ENCODE measurements at places on chromosomes 13 and 19.
A peak's percentile ranks its signal among the peaks of the same experiment; 100 is the strongest.

- DNase-seq: no peak
These were observed 723.8 kb downstream of the UQCRFS1 start for GRCh38 chr19:28489126-28489660.

DNA sequence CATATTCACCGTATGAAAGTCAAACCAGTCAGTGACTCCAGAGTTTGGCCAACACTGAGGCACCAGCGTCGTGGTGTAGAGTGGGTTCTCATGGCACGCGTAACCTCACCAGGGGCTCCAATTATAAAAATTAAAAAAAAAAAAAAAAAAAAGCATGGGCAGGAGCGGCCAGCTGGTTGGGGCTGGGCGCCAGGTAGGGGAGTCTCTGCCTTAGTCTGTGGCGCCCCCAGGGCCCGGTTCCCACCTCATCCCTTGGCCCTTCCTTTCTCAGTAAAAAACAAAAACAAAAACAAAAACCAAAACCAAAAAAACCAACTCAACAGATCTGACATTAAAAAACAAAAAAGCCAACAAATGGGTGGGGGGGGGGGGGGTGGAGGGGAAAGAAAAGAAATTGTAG lies 4.6 kb upstream of the EPHX3 start:
- no peak for DNase-seq

DNA sequence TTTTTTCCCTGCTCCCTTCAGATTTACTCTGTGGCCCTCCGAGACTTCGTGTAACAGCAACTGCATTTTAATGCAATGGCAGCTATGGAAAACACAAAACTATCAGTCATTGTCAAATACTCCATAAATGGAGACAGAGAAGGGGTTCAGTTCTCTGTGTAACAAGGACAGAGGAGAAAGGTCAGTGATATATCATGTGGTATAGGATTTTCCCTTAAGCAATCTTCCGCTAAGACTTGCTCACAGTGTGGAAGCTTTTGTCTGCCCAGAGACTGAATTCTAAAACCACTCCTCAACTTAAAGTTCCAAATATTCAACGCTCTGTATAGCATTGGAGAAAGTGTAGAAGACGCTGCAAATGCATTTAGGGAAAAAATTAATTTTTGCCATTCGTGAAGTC lies 111.3 kb upstream of the EDNRB start:
- no peak for DNase-seq

- DNase-seq: no peak
These were observed 39.3 kb upstream of the UBE2L5 start for GRCh38 chr13:30382836-30383525.

DNA sequence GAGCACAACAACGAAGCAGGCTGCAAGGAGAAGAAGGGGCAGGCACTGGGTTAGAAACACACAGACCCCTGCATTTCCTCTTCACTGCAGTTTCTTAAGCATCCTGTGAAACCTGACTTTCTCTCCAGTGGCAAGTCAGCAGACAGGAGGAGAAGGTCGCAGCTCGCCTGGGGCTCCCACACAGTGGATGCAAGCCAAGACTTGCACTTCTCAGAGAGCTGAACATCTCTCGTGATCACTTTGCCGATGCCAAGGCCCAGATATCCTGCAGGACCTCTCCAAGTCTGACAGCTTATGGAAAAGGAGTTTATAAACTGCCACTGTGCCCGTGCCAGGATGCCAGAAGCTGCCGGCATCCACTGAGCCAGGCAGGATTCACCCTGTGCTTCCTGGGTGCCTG lies 18.4 kb downstream of the TMEM272 start:
- DNase-seq: no peak

DNA sequence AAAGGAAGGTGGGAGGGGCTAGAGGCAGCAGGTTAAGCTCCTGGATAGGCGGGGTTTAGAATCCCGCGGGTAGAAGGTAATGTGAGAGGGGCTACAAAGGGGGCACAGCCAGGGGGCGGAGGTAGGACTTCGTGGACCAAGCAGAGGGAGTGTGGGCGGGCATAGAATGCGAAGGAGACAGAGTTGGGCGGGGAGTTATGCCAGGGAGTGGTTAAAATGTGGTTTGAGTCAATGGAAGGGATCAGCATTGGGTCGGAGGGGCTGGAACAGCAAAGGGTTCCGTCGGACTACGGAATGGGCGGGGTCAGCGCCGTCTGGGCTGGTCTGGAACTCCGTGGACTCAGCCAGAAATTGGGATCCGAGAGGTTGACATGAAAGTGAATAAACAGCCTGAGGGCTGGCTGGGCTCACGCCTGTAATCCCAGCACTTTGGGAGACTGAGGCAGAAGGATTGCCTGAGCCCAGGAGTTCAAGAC lies 3.0 kb downstream of the LTBP4 start:
- DNase-seq: no peak

- no peak for DNase-seq
These were observed 63.4 kb downstream of the INSR start for GRCh38 chr19:7230826-7231225.

DNA sequence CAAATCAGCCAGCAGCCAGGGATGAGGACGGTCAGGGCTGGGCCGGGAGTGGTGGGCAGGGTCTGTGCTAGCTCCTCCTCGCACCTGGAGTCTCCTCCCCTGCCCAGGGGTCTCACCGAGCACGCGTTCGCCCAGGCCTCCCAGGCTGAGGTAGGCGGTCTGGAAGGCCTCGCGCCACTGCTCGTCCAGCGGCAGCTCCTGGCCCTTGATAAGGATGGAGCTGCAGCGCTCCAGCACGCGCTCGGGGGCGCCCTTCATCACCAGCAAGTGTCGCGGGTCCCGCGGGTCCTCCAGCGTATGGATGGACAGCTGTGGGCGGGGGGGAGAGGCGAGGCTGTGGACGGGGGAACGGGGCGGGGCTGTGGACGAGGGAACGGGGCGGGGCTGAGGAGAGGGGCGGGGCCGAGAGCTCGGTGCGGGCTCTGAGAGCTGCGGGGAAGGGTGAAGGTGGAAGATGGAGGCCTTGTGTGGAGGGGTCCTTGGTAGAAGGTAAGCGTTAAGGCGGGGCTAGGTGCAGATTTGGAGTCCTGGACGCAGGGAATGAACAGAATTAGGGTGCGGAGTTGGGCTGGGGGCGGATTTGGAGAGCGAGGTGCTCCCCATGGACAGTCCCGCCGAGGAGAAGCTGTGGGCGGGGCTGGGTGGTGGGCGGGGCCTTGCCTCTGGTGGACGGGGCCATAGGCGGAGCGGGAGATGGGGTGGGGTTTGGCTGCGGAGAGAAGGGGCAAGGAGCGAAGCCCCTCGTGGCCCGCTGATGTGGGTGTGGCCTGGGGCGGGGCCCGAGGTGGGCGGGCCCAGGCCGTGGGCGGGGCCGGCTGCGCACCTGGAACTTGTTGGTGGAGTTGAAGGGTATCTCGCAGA lies 5.7 kb downstream of the ATP4A start:
- peak; percentile 11 for DNase-seq

GRCh38 chr19:48122421-48122820 lies 11.8 kb upstream of the PLA2G4C start:
- no peak for DNase-seq

GRCh38 chr19:16429066-16429758 lies 42.6 kb downstream of the EPS15L1 start:
- no peak for DNase-seq

GRCh38 chr13:20492641-20493040 lies 33.0 kb downstream of the CRYL1 start:
- peak; percentile 14 for DNase-seq

GRCh38 chr19:13588957-13589833 lies 82.9 kb upstream of the CACNA1A start:
- DNase-seq: peak; percentile 79

GRCh38 chr13:84466461-84466860 lies 584.2 kb upstream of the SLITRK1 start:
- no peak for DNase-seq

DNA sequence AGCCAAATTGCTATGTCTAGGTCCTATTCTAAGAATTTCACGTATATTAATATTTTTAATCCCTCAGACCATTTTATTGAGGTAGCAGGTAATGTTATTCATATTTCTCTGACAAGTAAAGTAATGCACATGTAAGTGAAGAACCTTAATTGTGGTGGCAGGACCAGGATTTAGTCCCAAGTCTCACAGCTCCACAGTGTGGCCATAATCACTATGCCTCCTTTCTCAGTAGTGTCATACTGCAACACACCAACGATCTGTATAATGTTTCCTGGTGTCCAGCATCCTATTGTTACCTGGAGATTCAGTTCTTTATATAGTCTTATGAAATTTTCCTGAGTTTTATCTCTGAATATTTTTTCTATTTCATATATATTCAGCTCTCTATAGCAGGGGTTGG lies 340.3 kb downstream of the OLFM4 start:
- DNase-seq: no peak

DNA sequence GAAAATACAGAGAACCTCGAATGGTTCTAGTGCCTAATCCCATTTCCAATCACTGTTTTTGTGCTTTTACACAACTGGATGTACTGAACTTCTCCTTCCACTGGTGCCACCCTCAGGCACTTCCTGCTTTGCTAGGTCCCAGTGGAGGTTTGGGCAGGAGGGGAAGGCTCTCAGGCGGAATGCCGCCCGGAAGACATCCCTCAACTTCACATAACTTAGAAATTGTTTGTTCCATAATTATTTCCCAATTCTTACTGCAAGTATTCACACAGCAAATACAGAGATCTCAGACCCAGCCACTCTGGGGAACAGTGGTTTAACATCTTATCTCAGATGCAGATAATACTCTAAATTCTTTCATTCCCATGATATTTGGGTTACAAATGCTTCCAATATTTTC lies 195.7 kb upstream of the IPO5 start:
- DNase-seq: no peak

GRCh38 chr13:50587645-50588373 lies 255.7 kb downstream of the DLEU7 start:
- DNase-seq: no peak

DNA sequence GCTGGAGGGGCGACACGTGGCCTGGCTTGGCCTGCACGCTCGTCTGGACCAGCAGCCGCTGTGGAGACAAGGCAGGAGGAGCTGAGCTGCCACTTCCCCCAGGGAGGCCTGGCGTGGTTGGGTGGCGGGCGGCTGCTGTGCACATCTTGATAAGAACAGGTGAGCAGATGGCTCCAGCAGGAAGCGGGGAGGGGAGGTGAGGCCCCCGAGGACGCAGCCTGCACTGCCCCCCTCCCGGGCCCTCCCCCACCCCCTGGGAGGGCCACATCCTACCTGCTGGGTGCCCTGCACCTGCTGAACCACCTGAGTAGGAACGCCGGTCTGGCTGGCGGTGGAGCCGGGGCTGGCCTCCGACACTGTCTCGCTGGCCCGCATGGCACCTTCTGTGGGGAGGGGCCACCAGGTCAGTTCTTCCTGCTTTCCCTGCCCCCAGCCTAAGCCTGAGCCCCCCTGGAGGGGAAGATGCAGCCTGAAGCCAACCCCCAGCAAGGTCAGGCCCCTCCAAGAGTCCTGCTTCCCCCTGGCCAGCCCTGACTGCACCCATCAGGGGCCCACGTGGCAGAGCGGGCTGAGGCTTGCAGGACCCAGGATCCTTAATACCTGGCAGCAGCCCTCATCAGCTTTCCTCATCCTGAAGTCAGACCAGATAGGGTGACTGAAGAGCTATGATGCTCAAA lies 22.8 kb downstream of the RFX1 start:
- no peak for DNase-seq

GRCh38 chr19:51421229-51422052 lies 4.0 kb upstream of the SIGLEC10 start:
- no peak for DNase-seq

- no peak for DNase-seq
These were observed 1040.6 kb upstream of the SLC10A2 start for GRCh38 chr13:104106705-104107393.

DNA sequence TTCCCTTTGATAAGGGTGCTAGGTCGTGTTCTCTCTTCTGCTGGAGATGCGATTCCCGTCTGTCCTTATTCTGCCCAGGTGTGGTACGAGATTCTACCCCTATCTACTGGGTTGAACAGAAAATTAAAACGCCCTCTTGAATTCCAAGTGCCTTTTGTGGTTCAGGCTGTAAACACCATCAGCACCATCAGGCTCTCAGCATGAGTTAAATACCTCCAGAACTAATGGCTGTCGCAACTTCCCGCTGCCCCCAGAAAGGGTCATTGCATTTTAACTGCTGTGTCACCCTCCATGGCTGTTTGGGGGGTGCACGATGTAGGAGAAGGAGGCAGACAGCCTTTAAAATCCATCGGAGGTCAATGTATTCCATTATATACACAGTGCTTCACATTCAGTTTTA lies 177.4 kb downstream of the OXGR1 start:
- DNase-seq: no peak

GRCh38 chr13:48728226-48728625 lies 74.5 kb downstream of the CYSLTR2 start:
- no peak for DNase-seq

DNA sequence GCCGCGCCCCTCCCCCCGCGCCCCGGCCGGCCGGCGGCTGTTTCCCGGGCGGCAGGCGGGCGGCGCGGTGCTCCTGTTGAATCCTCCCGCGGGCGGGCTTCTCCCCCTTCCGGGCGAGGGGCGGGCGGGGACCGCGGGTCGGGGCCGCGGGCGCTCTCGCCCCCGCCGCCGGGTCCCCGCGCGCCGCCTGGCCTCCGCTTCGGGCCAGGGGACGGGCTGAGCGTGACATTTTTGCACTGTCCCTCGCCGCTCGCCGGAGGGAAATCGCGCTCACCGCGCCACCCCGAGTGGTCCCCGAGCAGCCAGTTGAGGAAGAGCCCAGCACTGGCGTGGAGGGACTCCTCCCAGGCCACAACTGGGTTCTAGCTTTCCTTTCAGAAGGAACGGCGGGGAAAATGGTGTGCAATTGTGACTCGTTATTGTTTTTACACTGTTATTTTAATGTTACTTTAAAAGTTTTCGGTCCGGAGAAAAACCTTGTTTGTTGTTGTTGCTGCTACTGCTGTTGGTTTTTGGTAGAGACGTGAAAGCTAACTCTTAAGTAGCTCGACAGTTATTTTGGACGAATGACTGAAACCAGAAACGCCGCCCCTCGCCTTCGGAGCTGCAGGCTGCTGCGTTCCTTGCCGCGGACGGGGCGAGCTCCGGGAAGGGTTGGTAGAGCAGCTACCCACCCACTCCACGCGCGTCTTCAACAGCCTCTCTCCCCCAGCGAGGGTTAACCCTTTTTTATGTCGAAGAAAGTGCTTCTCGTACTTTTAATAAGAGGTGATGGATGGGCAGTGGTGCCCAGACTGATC lies 959 bp downstream of the PDS5B start:
- DNase-seq: peak; percentile 36

- no peak for DNase-seq
These were observed 9.2 kb upstream of the MEX3D start for GRCh38 chr19:1577090-1577928.

DNA sequence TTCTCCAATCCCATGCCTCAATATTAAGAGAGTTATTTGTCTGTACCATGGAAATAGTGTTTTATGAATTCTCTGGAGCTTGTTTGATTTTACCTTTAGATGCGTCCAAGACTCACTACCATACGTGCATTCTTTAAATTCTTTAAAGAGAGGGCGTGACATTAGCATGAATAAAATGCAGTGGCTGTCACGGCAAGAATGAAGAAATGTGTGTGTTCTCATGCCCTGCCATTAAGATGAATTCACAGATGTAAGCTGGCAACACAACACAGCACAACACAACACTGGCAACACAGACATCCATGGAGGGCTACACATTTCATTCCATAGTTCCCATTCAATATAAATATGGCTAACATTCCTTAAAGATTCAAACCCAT lies 213.4 kb downstream of the ENOX1 start:
- no peak for DNase-seq

- no peak for DNase-seq
These were observed 44.7 kb upstream of the RANBP3 start for GRCh38 chr19:6022570-6023064.
